ENCODE measurements at places on chromosomes 6 and 20.

- DNase-seq: no peak
Observed at GRCh38 chr6:81933608-81934051, 181.1 kb upstream of the TENT5A start.

- DNase-seq: no peak
Observed at GRCh38 chr20:24842918-24843715, 106.0 kb upstream of the CST7 start.

GRCh38 chr20:62595491-62595890, 46.8 kb upstream of the SLCO4A1 start:
- DNase-seq: no peak

DNA sequence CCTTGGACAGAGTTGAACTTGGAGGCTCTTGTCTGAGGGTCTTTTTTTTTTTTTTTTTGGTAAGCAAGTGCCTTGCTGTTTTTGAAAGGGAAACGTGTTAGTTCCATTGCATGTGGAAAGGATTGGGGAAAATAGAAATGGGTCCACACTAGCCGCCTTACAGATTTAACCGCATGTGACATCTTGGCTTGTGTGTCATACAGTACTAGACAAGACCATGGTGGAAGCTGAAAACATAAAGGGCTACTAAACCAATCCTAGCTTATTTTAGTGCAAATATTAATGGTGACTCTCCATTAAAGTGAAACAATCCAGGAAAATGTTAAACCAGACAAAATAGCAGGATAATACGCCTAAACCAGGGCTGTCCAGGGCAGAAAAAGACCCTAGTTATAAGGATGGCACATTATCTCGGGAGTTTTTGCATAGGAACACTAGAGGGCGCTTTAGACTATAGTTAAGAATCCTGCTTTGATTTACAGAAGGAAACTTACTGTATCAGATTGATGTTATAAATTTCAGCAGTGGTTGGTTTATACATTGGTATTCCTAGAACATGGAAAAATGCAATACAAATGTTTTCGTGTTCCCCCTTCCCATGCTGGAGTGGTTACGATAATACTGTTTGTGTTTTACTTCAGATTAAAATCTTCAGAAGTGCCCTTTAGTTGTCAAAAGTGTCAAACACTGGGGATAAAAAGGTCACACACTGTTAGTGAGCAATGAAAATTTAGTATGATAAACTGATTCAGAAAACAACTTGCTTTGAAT, 59.8 kb upstream of the DEK start:
- peak; percentile 32 for DNase-seq

DNA sequence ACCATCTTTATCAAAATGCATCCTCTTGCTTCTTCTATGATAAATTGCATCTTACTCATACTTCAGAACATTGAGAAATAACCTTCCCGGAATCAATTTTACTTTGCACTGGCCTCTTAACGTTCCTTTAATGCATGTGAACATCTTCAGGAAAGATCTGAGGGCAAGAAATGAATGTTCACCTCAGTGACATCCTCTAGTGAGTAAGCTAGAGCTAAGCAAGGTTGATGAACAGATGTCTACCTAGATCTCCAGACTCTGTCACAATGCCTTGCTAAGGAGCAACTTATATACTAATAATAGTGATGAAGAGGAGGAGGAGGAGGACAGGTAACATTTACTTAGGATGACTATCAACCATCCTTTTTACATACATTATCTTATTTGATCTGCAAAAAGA, 16.8 kb upstream of the HINT3 start:
- DNase-seq: no peak

DNA sequence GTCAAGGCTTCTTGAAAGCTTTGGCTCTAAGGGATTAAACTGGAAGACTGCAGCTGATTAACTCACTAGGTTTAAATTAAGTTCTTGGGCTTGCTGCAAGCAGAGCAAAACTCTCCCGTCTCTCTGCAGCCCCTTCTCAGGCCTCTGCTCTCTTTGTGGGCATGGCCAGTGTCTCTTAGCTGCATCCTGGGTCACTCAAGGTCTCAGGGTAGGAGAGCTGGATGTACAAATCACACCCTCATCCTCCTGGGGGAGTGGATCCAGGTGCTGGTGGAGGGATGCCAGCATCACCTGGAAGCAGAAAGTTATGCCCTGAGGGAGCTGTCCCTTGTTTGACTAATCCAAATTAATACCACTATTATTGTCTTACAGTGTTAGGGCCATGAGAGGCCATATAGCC, 35.8 kb downstream of the GCM1 start:
- no peak for DNase-seq

GRCh38 chr20:46078954-46079353, 10.8 kb downstream of the NCOA5 start:
- DNase-seq: no peak

DNA sequence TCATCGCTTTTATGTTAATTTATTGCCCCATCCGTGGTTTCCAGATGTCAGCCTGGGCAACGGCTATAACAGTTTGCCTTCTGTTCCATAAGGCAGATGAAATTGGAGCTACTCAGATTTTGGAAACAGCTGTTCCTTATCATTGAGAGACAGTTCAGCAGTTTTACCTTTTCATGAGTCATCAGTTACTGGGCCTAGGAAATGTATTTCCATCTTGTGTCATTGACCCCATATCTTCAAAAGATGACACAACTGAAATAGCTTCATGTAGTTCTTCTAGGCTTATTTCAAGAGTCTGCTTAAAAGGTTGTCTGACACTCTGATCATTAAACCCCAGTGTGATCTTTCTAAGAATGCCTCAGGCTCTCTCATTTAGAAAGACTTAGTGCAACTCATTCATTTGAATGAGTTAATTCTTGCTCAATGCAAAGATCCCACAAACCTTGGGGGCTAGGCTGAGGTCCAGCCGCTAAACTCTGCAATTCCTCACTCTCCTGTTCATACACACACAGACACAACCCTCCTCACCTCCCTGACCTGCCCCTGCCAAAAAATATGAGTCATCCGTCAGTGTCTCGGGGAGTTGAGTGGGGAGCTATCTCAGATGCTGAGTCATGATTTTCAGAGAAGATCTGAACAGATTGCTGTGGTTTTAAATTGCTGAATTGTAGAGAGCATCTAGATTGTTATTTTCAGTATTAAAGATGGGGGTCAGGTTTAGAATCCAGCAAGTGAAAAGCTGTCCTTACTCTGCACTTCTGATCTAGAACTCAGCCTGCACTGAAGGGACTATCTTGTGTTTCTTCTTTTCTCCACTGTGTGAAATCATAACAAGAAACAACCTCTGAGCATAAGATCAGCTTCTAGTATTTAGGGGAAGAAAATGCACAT, 61.8 kb downstream of the RPP40 start:
- DNase-seq: no peak

DNA sequence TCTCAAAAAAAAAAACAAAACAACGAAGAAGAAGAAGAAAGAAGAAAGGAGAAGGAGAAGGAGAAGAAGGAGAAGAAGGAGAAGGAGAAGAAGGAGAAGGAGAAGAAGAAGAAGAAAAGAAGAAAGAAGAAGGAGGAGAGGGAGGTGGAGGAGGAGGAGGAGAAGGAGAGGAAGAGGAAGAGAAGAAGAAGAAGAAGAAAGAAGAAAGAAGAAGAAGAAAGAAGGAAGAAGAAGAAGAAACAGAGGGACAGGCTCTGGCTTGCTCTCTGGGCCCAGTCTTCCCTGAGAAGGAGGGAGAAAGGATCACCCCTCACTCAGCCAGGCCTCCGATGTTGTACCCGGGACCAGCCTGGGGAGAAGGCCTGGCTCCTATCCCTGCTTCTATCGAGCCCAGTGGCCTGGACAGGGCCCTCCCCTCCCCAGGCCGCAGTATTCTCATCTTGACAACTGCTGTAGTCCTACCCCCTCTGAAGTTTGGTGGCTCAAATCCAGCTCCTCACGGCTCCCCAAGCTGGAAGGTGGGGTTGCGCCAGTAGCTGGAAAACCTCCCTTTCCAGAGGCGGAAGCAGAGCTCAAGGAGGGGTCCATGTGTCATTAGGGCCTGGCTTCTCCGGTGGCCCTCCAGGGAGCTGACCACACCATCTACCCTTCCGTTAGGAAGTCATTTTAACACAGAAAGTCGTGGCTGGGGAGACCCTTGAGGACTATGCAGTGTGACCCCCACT, 18.9 kb downstream of the C6orf132 start:
- no peak for DNase-seq

DNA sequence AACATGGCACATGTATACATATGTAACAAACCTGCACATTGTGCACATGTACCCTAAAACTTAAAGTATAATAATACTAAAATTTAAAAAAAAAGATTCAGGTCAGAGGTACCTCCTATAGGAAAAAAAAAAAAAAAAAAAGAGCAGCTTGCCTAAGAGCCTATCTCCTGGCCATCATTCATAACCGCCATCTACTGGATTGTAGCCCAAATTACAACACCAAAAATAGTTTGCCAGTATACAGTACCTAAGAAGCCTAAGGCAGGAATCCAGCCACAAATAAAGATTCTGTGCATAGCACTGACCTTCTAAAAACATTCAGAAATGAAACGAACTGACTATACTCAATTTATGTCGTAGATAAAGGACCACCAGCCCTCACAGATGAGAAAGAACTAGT, 438.4 kb upstream of the ADGRB3 start:
- no peak for DNase-seq

DNA sequence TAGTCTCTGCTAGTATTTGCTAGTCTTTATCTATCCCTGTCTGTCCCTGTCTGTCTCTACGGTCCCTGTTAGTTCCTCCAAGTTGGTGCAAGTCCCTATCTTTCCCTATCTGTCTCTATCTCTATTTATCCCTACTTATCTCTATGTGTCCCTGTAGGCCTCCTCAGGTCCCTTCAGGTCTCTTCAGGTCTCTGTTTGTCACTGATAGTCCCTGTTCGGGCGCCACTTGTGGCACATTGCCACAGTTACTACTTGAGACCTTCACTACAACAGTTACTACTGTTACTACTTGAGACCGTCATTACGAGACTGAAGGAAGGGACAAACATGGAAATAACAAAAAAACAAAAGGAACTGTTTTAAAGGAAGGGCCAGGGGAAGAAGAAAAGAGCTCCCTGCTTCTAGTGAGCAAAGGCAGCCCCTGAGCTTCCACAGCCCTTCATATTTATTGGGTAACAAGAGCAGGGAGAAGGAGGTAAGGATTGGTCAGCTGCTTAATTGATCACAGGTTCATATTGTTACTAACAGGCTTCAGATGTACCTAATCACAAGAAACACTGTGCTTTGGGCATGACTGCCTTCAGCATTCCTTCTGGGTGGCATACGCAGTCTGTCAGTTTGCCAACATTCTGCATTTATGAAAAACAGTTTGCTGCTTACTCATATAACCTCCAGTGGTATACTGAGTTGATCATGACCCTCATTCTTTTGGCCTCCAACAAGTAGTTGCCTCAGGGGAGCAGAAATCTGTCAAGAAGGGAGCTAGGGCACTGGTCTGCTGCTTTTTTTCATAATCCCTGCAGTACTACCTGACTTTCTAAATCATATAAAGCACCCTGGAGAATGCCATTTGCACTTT, 8.4 kb downstream of the EPB41L2 start:
- DNase-seq: no peak

DNA sequence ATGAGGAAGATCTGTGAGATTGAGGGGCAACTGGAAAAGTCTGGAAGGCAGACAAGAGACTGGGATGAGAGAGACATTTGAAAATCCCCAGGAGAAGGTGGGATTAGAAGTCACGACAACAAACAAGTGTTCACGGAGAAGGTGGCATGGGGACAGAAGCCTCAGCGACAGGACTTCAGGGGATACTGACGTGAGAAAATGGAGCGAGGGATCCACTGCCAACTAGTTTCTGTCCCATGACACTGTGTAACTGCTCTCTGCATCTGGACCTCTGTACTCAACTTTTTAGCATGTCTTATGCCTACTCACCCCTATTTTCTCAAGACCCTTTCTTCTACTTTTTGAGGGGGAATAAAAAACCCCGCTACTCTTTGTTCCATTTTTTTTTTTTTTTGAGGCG, 18.3 kb upstream of the ZBTB2 start:
- DNase-seq: no peak

GRCh38 chr6:264626-265025, 27.7 kb upstream of the DUSP22 start:
- DNase-seq: no peak

- no peak for DNase-seq
Observed at GRCh38 chr6:66499851-66500250, 792.8 kb upstream of the EYS start.

DNA sequence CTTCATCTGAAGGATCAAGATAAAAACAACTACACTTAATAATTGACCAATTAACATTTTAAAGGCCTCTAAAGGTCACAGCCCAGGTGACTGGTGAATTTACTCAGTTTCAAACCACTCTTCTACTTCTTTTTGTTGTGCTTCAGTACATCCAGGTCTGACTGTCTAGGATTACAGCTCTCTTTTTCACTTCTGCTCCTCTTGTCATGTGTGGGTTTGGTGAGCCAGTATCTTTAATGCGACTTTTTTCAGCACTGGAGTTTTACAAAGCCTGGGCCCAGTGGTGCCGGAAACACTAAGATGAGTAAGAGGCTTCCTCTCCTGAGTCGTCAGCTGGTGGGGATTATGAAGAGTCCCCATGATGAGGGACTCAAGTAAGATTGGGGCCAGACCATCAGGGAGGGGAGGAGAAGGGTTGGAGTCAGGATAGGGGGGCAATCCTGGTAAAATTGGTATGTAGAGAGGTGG, 27.0 kb downstream of the HECA start:
- DNase-seq: no peak
